ENCODE measurements at places on chromosomes 3 and 15. TPM values are rescaled to one million over a fixed set of nuclear protein-coding genes. Genes with fewer than 3 reads are reported as not detected.

UROC1 gene
- total RNA-seq: not detected

ADPRH gene
- total RNA-seq: 10.1 TPM

DNA sequence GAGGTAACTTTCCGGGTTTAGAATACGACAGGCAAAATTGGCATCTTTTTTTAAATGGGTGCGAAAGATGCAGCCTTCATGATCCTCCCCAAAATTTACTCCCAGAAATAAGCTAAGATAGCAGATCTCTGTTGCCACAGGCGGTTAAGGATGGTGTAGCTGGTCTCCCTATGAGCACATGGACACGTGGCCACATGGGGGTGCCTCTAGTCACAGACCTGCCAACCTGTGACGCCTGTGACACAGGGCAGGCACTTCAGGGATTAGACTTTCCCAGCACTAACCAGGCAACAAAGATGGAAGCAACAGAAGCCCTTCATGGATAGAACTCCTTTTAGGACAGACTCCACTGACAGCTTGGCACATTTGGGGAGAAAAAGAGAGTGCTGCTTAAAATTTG lies 320.3 kb downstream of the THSD4 start:
- no peak for DNase-seq

DNA sequence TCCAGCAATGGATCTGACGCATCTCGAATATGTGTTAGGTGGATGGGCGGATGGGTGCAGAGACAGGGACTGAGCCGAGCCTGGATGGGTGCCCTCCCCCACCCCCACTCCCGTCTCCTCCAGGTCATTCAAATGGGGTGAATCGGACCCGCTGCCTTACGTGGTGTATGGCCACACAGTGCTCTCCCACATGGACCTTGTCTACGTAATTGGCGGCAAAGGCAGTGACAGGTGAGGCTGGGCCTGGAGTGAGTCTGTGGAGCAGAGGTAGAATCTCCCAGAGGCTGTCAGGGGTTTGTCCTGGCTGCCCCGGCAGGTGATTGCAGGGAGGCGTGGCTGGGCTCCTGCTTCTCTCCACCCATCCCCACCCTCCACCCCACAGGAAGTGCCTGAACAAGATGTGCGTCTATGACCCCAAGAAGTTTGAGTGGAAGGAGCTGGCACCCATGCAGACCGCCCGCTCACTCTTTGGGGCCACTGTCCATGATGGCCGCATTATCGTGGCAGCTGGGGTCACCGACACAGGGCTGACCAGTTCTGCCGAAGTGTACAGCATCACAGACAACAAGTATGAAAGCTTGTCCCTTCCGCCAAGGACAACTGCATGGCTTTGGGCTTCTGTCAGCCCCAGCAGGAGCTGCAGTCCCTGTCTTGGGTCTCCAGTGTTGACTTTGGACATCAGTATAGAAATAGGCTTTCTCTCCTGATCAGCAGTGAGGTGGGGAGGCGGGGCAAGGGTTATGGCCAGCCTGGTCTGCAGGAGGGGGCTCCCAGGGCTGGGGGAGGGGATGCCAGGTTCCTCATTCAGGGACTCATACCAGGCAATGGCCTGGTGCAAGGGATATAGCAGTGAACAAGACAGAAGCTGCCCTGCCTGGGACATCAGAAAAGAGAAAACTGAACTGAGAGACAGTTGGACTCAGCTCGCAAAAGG lies 3.4 kb downstream of the KLHL40 start:
- DNase-seq: no peak

- DNase-seq: no peak
These were observed 53.0 kb downstream of the THSD4 start for GRCh38 chr15:71168166-71168834.

GRCh38 chr3:72157748-72158638 lies 373.0 kb upstream of the PROK2 start:
- no peak for DNase-seq

DNA sequence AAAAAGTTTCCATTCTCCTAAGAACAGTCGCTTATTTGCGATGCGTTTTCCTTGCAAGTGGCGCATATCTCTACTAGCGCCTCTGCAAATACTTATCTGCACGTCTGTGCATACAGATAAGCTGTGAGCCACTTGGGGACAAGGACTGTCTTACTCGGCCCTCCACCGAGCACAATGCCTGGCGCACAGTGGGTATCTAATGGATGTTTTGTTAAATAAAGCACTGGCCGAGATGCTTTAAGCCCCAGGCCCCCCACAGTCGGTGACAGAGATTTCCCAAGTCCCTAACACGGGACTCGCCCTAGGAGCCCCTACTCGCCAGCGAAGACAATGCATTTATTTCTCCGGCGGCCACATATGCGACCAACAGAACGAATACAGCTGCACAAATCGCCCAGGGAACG lies 503 bp downstream of the HLTF start:
- DNase-seq: no peak

CLDN1 gene
- 0.46 TPM for total RNA-seq

GRCh38 chr3:64355401-64355807 lies 130.1 kb upstream of the PRICKLE2 start:
- no peak for DNase-seq

KCNH8 gene
- total RNA-seq: 0.14 TPM

GRCh38 chr15:41556677-41557076 lies 2.3 kb upstream of the TYRO3 start:
- no peak for DNase-seq

All from Right ventricle myocardium inferior (tissue), 1 donor.